ENCODE measurements at places on chromosomes 12 and 14.

GRCh38 chr14:100587763-100588411 lies 670 bp upstream of the BEGAIN start:
- DNase-seq: no peak

DNA sequence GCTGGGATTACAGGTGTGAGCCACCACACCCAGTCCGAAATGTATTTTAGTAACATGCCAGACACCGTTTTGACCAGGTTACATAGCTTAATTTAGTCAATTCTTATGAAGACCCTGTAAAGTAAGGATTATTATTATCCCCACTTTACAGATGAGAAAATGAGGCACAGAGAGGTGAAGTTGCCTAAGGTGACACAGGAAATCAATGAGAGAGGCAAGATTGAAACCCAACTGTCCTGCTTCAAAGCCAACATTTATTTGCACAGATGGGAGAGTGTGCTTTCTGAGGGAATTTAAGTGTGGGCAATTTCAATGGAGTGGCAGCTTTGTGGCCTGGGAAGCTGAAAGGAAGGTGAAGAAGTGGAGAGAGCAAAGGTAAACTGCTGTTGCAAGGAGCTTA lies 19.1 kb upstream of the EPS8 start:
- DNase-seq: no peak

DNA sequence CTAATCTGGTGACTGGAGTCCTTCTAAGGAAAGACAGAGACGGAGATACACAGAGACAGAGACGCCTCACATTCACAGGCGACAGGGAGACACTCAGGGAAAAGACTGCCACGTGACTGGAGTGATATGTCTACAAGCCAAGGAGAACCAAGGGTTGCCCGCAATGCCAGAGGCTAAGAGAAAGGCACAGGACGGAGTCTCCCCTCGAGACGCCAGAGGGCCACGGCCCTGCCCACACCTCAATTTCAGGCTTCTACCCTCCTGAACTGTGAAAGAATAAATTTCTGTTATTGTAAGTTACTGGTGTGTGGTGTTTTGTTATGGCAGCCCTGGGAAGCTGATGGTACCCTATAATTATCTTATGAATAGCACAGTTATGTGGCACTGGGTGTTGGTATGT lies 11.6 kb upstream of the RAN start:
- no peak for DNase-seq

DNA sequence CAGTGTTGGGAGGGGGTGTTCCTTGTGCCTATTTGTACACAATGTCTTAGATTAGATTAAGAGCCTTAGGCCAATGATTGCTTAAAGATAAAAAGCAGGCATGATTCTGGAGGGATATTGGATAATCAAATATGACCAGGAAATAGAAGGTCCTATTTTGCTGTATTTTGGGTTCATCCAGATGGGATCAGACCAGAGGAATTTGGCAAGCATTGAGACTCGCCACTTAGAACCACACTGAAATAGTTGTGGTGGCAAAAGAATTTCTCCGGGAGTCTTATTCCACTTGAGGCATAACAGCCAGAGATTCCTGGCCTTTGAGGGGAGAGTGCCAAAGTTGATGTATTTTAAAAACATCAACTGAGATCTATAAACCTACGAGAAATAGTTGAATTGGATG lies 327.2 kb downstream of the RAD51B start:
- DNase-seq: no peak

DNA sequence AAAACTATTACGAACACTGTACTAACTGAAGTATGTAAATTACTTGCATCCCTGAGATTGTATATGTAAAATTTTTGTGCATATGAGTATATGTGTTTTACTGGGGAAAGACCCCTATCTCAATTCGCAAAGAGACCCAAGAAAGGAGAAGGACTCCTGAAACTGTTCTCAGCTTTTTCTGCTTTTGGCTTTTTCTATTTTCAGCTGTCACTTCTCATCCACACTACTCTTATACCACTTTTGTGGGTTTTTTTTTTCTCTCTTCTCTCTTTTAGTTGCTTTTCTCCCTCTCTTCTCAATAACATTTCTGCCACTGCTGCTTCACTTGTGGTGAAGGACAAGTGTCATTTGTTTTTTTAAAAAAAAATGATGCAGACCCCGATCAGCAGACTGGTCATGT lies 39.8 kb downstream of the NIN start:
- no peak for DNase-seq

- no peak for DNase-seq
These were observed 85.5 kb upstream of the VRK1 start for GRCh38 chr14:96711559-96712267.

DNA sequence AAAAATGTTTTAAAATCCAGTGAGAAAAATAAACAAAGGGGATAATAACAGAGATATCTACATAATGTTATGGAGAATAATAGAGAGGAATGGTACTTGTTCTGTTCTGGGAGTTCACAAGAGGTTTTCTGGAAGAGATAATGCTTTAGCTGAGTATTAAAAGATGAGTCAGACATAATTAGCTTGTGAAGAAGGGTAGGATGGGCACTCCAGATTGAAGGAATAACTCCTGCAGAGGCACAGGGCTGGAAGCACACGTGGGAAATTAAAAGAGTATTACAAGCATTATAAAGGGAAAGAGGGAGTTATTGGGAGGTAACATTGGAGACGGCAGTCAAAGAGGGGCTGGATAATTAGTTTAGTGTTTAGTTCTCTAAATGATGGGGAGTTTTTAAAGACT lies 124.9 kb upstream of the BTG1 start:
- DNase-seq: no peak

DNA sequence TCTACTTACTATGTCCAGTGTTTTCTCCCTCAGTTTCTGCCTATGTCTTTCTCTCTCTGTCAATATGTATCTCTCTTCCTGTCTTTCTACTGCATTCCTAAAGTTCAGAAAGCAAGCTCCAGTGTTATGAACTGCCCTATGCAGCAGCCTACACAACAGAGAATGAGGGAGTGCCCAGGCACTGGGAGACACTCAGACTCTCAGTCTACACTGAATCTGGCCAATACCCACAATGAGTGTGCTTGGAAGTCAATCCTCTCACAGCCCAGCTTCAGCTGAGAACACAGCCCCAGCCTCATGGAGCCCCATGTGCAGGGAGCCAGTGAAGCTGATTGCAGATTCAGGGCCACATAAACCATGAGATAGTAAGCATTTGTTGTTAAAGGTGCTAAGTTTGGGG lies 128.7 kb downstream of the ALG10 start:
- no peak for DNase-seq

GRCh38 chr12:13362260-13362841 lies 165.8 kb downstream of the EMP1 start:
- peak; percentile 73 for DNase-seq

- DNase-seq: no peak
These were observed 32.1 kb downstream of the CMKLR1 start for GRCh38 chr12:108307006-108307405.

DNA sequence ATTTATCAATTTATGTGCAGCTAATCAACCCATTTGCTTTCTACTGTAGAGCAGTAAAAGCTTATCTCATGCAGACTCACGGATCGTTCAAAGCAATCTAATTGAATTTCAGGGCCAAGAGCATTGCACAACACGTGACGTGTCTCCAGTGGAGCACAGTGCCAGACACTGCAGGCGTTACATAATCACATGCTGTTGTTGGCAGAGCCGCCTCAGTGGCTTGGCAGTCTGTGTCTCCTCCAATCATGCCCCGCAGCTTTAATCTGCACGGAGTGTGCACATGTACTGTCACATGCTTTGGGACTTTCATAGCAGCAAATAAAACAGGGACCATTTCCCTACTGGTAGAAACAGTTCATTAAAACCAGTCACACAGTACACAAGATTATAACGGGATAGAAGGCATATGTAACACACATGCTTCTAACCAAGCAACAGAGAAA lies 309.3 kb downstream of the ITPR2 start:
- peak; percentile 94 for DNase-seq

- no peak for DNase-seq
These were observed 34.3 kb downstream of the KTN1 start for GRCh38 chr14:55614304-55614703.

DNA sequence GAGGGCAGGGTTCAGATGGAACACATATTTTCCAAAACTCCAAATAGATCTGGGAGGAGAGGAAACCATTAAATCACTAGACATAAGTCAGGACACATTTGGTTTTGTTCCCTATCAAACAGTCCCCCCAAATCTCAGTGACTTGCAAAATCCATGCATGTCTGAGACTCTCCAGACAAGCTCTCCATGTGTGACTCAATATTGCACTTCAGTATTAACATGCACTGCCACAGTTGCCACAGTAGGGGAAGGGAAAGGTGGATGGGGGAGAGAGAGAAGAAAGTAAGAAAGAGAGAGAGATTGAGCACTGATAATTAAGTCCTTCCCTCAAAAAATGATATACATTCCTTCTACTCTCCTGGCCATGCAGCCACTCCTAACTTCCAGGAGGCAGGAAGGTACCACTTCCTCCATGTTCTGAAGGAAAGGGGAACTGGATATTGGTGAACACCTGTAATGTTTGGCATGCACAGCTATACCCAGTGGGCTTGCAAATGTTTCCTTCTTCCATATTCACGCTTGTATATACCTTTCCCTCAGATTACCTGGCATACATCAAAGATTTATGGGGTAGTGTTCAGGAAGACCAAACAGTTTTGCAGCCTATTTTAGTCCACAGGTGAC lies 310.0 kb downstream of the ZFP36L1 start:
- DNase-seq: no peak

GRCh38 chr12:25072906-25073650 lies 121.9 kb downstream of the DNAI7 start:
- no peak for DNase-seq

DNA sequence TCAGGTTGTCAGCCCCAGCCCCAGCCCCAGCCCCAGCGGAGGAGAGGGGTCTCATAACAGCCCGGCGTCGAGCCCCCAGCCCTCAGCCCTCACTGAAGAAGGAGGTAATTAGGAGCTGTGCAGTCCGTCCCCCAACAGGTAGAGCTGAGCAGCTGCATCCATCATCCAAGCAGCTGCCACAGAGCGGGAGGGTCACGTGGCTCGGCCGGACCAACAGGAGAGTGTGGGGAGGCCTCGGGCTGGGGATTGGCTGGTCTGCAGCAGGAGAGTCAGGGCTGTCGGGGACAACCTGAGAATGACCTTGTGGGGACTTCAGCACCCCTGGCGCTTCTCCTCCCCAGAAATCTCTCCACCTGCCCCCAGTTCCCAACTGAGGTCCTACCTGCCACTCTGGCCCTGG lies 29.6 kb downstream of the SMUG1 start:
- peak; percentile 31 for DNase-seq

DNA sequence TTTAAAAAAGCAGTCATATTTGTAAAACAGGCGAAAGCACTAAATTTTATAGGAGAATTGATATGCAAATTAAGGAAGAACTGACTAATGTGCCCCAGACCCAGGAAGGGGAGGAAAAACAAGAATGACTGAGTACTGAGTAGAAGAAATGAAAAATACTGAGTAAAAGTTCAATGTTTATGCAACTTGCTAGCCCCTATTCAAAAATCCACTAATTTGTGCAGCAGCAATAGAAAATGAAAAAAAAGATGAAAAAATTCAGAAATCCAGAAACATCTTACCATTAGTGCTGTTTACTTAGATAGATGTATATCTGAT lies 6.1 kb downstream of the CHD8 start:
- DNase-seq: no peak

DNA sequence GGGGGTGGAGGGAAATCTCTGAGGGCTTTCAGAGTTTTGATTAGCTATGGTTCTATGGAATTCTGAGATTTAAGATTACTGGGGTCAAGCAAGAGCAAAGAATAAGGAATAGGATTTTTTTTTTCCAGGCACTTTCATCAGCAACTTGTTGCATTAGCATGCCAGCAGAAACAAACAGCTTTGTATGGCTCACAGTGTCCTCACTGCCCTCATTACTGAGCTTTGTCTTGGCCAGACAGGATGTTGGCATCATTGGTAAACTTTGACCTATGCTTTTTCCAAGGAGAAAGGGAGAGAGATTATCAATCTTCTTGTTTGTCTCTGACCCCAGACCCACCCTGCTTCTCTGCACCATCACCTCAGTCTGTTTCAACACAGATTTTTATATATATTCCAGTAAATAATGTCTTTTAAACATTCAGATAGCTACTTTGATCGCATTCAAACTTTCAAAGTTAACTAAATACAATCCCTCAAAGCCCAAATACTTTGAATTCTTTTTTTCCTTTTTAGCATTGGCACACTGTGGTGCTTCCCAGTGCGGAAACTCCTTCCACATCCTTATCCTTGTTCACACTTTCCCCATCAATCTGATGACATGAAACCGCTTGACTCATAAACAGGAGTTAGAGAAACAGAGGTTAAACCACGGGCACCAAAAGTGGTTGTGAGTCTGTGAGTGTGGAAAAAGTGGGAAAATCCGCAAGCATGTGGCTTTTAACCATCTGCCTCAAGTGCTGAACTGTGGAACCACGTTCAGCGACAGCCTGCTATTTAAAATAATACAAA lies 282.2 kb upstream of the FAR2 start:
- no peak for DNase-seq

GRCh38 chr12:110248096-110248447 lies 33.0 kb upstream of the ATP2A2 start:
- DNase-seq: no peak

- DNase-seq: no peak
These were observed 184.0 kb upstream of the PARP11 start for GRCh38 chr12:4056910-4057845.

- DNase-seq: no peak
These were observed 75.8 kb upstream of the CCDC91 start for GRCh38 chr12:28114488-28114887.

DNA sequence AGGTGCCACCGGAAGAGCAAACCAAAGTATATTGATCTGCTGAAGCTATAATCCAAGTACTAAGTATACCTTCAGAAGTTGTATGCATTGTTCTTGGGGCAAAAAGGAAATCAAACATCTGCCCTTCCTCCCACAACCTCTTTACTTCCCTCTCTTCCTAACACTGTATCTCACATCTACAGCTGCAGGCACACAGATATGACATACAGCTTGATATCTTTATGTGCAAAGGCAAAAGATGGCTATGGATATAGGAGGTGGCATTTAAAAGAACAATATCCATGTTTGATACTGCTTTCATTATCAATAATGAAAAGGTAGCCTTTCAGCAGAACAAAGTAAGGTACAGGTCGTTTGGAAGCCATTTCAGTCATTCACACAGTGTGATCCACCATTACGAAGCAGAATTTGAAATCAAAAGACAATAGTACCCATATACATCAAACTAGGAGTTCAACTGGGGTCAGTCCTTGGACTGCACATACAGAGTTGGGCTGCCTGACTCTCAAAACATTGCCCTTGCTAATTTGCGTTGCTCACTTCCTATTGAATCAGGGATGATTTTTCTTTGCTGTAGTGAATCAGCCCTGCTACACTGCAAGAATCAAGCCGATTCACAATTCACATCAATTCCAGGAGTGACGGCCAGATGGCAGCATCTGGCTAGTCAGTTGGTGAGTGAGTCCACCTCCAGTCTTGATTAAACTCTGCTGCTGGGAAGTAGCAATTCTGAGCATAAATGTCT lies 8.9 kb downstream of the ANG start:
- no peak for DNase-seq

GRCh38 chr12:87758271-87758670 lies 270.9 kb downstream of the C12orf50 start:
- no peak for DNase-seq

GRCh38 chr12:26273811-26274210 lies 78.4 kb downstream of the SSPN start:
- no peak for DNase-seq

GRCh38 chr12:6383572-6384498 lies at the start of gene LTBR:
TSS of gene LTBR (plus strand) at chr12:6384162. CDS start at chr12:6384359, 197 bp downstream.
- peak; percentile 89 for DNase-seq

- DNase-seq: peak; percentile 14
These were observed 54.8 kb downstream of the GOLGA5 start for GRCh38 chr14:92848887-92849286.

Measured in NCI-H2029 (cell line).